NCI-H187 treated with DMSO at 0.1 percent for 48 hours (cell line): ENCODE measurements at places on chromosomes 3 and 15.

- no peak for DNase-seq
These were observed 20.3 kb downstream of the PDZRN3 start for GRCh38 chr3:73604451-73604850.

GRCh38 chr3:125151916-125152315 lies 60.6 kb downstream of the SLC12A8 start:
- DNase-seq = no peak

- no peak for DNase-seq
These were observed 962.3 kb downstream of the EPHA3 start for GRCh38 chr3:90069748-90070147.

- DNase-seq = no peak
These were observed 802 bp downstream of the RCN2 start for GRCh38 chr15:76932135-76932966.

DNA sequence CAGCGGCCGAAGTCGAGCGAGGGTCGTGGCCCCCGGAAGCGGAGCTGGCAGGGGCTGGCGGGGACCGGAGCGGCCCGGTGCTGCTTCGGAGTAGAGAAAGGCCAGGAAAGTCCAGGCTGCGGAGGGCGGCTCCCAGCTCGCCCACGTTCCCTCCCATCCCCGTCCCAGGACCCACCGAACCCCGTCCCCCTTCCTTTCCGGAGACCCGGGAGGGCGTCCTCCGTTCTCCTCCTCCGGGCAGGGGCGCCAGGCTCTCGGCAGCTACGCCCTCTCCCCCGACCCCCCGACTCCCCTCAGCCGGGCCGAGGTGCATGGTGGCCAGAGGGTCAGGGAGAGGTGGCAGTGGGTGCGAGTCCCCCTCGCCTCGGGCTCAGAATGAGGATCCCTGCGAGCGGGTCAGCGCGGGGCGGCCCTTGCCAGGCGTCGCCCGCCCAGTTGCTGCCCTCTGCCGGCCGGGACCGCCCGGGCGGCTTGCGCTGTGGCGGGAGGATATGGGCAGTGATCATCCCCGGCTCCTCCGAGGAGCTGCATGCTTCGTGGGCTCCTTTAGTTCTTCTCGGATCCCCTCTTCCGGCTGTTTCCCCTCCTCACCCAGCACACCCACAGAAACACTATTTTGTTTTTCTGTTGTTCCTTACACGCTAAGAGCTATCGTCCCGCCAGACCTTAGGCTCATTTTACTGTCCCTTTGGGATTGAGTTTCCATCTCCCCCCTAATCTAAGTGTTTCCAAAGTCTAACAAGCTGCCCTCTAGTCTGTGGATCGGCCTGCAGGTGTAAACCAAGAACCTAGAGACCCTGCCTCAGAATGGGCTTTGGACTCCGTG lies 744 bp upstream of the ALDH1A2 start:
- DNase-seq = no peak

DNA sequence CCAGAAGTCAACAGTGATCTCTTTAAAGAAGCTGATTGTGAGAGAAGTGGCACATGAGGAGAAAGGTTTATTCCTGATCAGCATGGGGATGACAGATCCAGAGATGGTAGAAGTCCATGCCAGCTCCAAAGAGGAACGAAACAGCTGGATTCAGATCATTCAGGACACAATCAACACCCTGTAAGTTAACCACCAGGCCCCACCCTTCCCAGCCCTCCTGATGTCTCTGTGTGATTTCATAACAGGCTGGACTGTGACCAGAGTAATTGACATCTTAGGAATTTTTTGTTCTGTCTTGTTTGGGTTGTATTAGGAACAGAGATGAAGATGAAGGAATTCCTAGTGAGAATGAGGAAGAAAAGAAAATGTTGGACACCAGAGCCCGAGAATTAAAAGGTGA lies 67.7 kb downstream of the KLHL25 start:
- DNase-seq = no peak

DNA sequence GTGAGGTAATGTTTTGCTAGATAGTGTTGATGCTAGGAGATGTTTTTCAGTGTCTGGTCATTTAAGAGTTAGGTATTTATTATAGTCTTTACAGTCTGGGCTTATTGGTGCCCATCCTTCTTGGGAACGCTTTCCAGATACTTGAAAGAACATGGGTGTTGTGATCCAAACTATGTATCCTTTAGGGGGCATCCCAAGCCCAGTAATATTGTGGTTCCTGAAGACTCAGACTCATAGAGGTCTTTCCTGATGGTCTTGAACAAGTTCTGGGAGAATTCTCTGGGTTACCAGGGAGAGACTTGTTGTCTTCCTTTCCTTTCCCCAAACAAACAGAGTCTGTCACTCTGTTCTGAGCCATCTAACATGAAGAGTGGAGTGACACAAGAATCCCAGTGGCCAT lies 99.7 kb upstream of the LRRC3B start:
- DNase-seq = no peak

- DNase-seq = no peak
These were observed 5.7 kb downstream of the WDR72 start for GRCh38 chr15:53753813-53754212.

DNA sequence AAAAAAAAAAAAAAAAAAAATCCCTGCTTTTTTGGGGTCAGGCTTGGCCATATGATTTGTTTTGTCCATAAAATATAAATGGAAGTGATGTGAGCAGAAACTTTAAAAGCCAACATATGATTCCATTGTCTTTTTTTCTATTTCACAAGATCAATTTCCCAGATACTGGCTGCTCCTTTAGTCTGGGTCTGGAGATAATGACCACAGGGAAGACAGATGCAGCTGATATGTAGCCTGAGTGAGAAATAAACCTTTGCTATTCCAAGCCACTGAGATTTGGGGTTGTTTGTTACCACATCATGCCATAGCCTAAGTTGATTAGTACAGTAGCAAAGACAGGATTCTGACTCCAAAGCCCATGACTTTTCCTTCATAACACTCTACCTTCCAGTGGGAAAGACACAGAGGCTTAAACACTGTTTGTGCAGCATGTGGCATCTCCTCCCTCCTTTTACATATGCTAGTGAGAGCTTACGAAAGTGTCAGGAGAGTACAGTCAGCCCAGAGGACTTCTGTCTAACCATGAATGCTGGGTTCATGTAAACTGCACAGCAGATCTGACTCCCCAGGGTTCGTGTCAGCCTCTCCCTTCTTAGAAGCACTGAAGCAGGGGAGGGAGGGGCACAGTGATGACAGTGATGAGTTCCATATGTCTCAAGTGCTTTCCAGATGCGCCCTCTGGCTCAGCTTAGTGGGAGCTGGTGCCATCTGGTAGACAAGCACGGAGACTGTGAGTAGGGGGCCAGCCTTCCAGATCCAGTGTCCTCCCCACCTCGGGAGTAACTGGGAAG lies 36.7 kb upstream of the SLC7A14 start:
- DNase-seq = peak; percentile 86

DNA sequence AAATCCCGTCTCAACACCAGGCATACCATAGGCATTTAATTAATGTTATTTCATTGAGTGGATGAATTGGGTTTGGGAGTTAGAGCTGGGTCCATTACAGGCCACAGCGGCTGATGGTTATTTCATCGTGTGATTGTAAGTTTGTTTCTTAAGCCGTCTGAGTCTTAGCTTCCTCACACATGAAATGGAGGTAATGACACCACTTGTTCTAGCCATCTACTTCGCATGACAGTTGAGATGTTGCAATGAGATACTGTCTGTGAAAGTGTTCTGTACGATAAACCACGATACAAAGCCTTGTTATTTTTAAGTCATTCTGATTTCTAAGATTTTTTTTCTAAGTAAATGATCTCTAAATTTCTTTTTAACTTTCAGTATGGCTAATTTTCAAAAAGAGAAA lies 8.6 kb upstream of the TP63 start:
- DNase-seq = no peak

DNA sequence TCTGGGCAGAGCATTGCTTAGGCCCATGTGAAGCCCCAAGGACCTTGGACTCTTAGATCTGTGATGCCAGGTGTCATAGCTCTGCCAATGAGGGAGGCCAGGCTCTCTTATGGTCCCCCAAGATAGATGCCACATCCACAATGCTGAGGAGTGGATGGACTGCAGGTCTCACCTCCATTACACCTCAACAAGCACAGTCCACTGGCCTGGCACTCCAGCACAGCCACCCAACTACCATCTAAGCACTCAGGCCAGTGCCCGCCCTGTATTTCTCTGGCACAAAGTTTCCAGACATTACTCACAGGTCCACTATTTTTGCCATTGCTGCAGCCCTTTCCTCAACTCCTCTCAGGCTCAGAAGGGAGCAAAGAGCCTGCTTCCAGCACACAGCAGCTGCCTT lies 613.5 kb upstream of the EPHA6 start:
- DNase-seq = no peak

DNA sequence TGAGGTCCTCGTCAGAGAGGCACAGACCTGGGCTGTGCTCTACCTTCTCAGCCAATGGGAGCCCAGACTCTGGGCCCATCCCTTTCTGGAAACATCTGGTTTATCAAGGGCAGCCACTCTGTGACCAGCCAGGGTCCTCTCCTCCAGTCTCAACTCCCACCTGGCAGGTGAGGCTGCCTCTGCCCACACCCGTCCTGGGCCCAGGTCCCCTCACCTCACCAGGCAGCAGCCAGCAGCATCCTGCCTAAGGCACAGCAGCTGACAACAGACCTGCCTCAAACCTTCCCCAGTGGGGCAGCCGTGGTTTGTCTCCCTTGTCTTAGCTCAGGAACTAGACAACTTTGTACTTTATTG lies 8.7 kb upstream of the VIPR1 start:
- no peak for DNase-seq

DNA sequence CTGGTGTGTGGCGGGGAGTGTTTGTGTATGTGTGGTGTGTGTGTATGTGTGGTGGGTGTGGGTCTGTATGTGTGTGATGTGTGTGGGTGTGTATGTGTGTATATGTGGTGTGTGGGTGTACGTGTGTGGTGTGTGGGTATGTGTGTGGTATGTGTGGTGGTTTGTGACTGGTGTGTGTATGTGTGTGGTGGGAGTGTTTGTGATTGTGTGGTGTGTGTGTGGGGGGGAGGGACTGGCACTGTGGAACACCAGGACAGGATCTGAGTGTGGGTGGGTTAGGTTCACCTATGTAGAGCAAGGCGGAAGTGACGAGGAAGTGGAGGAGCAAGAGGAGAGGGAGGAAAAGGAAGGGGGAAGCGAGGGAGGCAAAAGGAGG lies 510.8 kb downstream of the SHQ1 start:
- no peak for DNase-seq

- no peak for DNase-seq
These were observed 18.3 kb downstream of the TMED3 start for GRCh38 chr15:79329171-79329611.

DNA sequence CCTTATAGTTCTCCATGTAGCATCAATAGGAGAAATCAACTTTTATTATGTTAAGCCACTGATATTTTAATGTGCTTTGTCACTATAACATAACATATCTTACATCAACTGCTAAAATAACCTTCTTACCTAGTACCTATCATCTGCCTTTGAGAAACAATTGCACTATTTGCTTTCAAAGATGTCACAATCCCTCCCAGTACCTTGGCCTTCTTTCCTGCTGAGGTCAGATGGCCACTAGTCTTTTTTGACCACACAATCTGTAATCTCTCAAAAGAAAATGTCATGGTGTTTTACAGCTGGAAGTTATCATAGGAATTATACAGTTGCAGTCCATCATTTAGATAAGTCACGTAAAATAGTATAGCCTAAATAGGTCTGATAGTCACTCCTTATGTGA lies 247.5 kb upstream of the SLITRK3 start:
- no peak for DNase-seq

GRCh38 chr15:83305704-83306291 lies 21.3 kb upstream of the BNC1 start:
- no peak for DNase-seq

- no peak for DNase-seq
These were observed 65.6 kb downstream of the ABTB1 start for GRCh38 chr3:127738192-127738840.

DNA sequence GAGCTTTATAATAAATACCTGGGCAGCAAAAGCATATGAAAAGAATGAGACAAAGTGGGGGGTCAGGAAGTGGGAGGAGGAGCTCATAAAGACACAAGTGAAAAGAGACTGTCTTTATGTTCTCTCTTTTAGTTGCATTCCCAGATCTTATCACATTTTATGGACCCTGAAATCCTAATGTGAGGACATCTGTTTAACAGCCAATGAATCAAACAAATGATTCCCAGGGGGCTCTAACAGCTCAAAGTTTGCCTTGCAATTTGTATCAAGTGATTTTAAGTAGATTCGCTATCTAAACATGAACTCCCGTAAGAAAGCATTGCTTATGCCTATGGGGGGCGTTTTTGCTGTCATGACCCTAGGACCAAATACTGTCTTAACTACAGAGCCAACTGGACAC lies 332.3 kb upstream of the CNTN4 start:
- no peak for DNase-seq

- DNase-seq = no peak
These were observed 45.7 kb downstream of the B3GNT5 start for GRCh38 chr3:183298701-183299153.

- DNase-seq = no peak
These were observed 20.4 kb downstream of the RETNLB start for GRCh38 chr3:108736821-108737220.

- DNase-seq = no peak
These were observed 186.3 kb downstream of the FEZF2 start for GRCh38 chr3:62187022-62187431.

DNA sequence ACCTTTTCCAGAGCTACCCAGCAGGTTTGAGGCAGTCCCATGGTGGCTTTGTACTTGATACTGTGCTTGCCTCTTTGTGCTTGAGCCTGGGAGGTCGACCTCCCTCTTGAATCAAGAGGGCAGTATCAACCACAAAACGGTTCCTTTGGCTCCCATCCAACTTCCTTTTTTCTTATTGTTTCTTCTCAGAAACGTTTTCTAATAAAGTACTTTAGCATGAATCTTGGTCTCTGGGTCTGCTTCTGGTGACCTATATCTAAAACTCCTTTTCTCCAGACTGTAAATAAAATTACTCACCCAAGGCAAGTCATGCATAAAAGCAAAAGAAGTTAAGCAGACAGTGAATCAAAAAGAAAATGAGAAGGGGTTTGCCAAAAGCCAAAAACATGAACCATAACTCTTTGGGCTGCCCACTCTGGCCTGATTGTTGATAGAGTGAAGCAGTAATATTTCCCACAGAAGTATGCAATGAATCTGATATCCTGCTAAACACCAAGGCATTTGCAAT lies 112.2 kb upstream of the SLC4A7 start:
- no peak for DNase-seq

- no peak for DNase-seq
These were observed 61.5 kb downstream of the IQSEC1 start for GRCh38 chr3:13011573-13012220.

GRCh38 chr3:23566499-23566898 lies 239.3 kb upstream of the UBE2E1 start:
- DNase-seq = no peak

GRCh38 chr15:42404461-42405235 lies 45.3 kb downstream of the CAPN3 start:
- DNase-seq = no peak

- DNase-seq = no peak
These were observed 146.5 kb downstream of the MEGF11 start for GRCh38 chr15:66107070-66107469.

GRCh38 chr3:8574040-8574669 lies 70.4 kb downstream of the SSUH2 start:
- DNase-seq = no peak

GRCh38 chr15:98899272-98900021 lies 108.1 kb downstream of the PGPEP1L start:
- DNase-seq = no peak

- DNase-seq = no peak
These were observed 7.4 kb downstream of the SLC38A3 start for GRCh38 chr3:50212502-50212901.
